Stimulated activated memory B cell treated with anti-CD40 and anti-IgM and Interleukin-4, amounts not matched to agents 10 μg/mL and 1 μg/mL and 100 μg/mL, for 72 hours (primary cell): ENCODE measurements at places on chromosomes 12 and 14.

DNA sequence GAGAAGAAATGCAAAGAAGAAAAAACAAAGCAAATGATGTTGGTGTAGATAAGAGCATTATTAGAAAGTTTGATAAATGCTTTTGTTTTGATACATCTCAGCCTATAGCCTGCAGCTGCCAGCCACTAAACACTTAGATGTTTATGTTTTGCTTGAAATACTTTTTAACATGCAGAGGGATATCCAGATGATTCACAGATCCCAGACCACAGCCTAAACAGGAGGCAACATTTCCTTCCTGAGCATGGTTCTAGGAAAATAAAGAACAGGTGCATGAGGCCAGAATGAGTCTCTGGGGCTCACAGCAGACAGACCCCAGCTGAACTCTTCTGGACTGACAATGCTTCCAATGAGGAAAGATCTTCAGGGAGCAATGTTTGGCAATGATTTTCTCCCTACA lies 103.7 kb upstream of the EEA1 start:
- ATAC-seq: no peak
- no peak overlapping the region for H3K27ac ChIP-seq

- H3K36me3 ChIP-seq: peaks cover 7% of the 10 kb centered on the region
- peaks cover 61% of the 10 kb centered on the region for H3K4me1 ChIP-seq
- no peak for ATAC-seq
- H3K27me3 ChIP-seq: no peaks in the 10 kb centered on the region
- H3K27ac ChIP-seq: no peak overlapping the region
Measured at GRCh38 chr14:93317210-93317874, 15.5 kb downstream of the BTBD7 start.

DNA sequence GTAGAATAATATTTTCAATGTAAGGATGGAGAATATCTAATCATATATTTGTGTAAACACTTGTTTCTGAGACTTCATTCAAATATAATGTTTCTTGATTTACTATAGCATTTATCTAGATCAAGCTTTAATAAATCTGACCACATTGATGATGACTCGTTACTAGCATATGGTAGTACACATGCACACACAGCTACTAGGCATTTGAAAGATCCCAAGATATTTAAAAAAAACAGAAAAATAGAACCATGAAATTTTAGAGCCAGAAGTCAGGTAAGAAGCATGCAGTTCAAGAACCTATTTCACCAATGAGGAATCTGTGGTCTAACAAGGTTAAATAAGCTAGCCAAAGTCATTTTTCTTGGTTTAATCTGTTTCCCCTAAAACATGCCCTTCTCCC lies 32.0 kb downstream of the DCP1B start:
- no peaks in the 10 kb centered on the region for H3K27me3 ChIP-seq
- ATAC-seq: no peak
- H3K36me3 ChIP-seq: peaks cover 7% of the 10 kb centered on the region
- no peak overlapping the region for H3K27ac ChIP-seq

DNA sequence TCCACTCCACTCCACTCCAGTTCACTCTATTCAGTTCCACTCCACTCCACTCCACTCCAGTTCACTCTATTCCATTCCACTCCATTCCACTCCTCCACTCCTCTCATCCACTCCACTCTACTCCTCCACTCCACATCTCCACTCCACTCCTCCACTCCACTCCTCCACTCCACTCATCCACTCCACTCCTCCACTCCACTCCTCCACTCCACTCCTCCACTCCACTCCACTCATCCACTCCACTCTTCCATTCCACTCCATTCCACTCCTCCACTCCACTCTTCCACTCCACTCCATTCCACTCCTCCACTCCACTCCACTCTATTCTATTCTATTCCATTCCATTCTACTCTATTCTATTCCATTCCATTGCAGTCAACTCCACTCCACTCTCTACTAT lies 9.8 kb downstream of the SERPINA5 start:
- no peaks in the 10 kb centered on the region for H3K36me3 ChIP-seq
- no peaks in the 10 kb centered on the region for H3K4me1 ChIP-seq
- H3K27ac ChIP-seq: no peak overlapping the region
- peaks cover 15% of the 10 kb centered on the region for H3K27me3 ChIP-seq
- no peak overlapping the region for H3K4me3 ChIP-seq
- no peak for ATAC-seq

GRCh38 chr12:123041811-123042655 lies 61.6 kb downstream of the ARL6IP4 start:
- ATAC-seq: no peak
- H3K4me1 ChIP-seq: peaks cover 19% of the 10 kb centered on the region
- H3K27me3 ChIP-seq: no peaks in the 10 kb centered on the region
- H3K4me3 ChIP-seq: no peak overlapping the region

- H3K27me3 ChIP-seq: no peaks in the 10 kb centered on the region
- ATAC-seq: peak; percentile 79
- no peak overlapping the region for H3K4me3 ChIP-seq
- no peaks in the 10 kb centered on the region for H3K36me3 ChIP-seq
- H3K4me1 ChIP-seq: peaks cover 7% of the 10 kb centered on the region
Measured at GRCh38 chr14:59126714-59127436, 61.6 kb upstream of the DAAM1 start.

GRCh38 chr14:22664261-22664660 lies 20.1 kb upstream of the OR6J1 start:
- no peak for ATAC-seq
- H3K36me3 ChIP-seq: no peaks in the 10 kb centered on the region
- peaks cover 19% of the 10 kb centered on the region for H3K4me1 ChIP-seq
- H3K27me3 ChIP-seq: no peaks in the 10 kb centered on the region
